ENCODE measurements at places on chromosomes 7 and 10. TPM values are rescaled to one million over a fixed set of nuclear protein-coding genes. Genes with fewer than 3 reads are reported as not detected.

The GPR26 gene
- not detected for total RNA-seq

The CCDC146 gene
- total RNA-seq = 0.67 TPM

The SNCG gene
- total RNA-seq = 13.6 TPM

The AKAP9 gene
- 14.1 TPM for total RNA-seq

The WNT2 gene
- 0.05 TPM for total RNA-seq

The CDK14 gene
- 0.34 TPM for total RNA-seq

The ASZ1 gene
- not detected for total RNA-seq

The ENO4 gene
- 0.35 TPM for total RNA-seq

The EN2 gene
- total RNA-seq = 0.83 TPM

The TFEC gene
- not detected for total RNA-seq

The CUBN gene
- total RNA-seq = 0.06 TPM

Measured in A549 treated with AZD2906 at 1 μM for 4 hours (cell line).